ENCODE measurements at places on chromosomes 16 and 17. TPM values are rescaled to one million over a fixed set of nuclear protein-coding genes. Genes with fewer than 3 reads are reported as not detected.

DNA sequence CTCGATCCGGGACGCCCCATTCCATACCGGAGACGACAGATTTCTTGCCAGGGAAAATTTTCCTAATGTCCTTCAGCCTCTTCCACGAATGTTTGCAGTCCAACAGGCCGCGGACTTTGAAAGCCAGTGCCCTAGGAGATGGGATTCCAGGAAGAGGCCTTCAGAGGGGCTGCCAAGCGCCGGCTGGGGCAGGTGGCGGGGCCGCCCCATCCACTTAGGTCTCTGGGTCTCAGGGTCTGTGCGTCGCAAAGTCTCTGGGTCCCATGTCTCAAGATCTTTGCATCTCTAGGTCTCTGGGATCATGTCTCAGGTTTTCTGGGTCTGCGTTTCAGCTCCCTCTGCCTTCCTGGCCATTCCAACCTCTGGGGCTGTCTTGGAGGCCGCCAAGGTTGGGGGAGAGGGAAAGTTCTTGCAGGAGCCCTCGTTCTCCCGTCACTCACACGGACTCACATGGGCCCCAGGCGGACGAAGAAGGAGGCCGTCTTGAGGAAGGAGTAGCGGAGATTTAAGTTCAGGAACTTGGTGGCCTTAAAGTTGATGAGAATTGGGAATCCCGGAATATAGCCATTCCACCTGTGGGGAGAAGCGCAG is 7.2 kb downstream of the ALOX12B start:
- DNase-seq = no peak

DNA sequence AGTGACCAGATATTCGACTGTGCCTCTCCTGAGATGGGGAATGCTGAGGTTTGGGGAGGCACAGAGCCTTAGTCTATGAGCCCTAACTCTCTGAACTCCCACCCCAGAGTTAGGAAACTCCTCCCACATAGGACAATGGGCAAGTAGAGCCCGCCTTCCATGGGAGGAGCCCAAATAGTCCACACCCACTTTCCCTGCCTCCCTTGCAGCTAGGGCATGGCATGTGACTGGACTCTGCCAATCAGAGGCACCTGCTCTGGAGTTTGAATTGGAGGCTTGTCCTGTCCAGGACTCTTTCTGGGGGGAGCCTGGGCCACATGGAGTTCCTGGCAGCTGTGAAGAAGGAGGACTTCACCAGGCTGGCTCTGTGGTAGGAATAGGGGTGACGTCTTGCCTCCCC is 48.4 kb downstream of the SOCS1 start:
- no peak for DNase-seq

- DNase-seq = no peak
Measured at GRCh38 chr16:82088483-82088882, 53.4 kb downstream of the HSD17B2 start.

- DNase-seq = no peak
Measured at GRCh38 chr16:74232806-74233465, 63.7 kb upstream of the PSMD7 start.

DNA sequence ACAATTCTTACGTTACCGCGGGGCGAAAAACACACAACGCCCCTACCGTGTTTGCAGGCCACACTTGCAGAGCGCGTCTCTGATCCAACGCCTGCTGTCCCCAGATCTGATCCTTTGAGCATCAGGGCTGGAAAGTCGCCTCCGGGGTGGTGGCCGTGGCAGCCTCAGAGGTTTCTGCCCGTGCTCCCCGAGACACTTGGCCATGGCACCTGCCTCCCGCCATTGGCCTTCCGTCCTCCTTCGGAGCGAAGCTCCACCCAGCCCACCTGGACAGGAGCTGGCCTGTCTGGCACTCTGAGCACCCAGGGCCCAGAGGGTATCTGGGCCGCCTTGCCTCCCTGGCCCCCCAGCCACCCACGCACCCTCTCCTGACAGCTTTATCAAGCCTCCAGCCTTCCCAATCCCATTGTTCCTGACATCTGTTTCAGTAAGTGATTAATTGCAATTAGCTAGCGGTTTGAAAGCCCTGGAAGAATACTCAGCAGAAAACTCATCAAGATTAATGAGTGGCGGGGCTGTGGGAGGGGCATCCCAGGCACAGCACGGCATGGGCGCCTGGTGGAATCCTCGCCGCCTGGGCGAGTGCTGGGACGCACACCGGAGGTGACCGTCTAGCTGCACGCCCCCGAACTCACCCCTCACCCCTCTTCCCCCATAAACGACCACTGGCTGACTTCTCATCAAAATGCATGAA is 181.5 kb upstream of the GSE1 start:
- DNase-seq = no peak

DNA sequence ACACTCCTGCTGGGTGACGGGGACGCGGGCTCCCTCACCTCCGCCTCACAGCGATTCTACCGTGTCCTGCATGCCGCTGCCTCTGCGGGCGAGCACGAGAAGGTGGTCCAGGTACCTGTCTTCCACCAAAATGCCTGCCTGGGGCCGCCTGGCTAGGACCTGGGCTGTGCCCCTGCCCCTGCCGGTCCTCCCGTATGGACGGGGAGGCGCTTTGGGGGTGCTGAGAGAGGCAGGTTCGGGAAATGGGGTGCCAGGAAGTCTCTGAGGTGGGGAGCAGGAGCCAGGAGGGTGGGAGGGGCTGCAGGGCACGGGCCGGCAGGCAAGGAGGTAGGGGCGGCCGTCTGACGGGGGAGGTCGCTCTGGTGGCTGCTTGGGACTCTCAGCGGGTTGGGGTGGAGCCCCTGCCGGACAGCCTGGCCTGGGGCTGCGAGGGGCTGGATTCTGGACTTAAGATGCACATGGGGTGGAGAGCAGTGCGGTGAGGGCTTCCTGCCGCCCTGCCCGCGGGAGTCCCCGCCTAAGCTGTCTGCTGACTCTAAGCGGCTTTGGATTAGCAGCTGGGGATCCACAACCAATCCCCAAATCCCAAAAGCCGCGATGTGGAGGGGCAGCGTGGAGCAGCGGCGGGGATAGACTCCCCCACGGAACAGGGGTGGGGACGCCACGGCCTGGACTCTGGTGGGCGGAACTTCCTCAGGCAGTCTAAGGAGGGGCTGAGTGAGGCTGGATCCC is 5.8 kb downstream of the CHTF18 start:
- no peak for DNase-seq

THUMPD1 gene
- total RNA-seq = 25.1 TPM

DNA sequence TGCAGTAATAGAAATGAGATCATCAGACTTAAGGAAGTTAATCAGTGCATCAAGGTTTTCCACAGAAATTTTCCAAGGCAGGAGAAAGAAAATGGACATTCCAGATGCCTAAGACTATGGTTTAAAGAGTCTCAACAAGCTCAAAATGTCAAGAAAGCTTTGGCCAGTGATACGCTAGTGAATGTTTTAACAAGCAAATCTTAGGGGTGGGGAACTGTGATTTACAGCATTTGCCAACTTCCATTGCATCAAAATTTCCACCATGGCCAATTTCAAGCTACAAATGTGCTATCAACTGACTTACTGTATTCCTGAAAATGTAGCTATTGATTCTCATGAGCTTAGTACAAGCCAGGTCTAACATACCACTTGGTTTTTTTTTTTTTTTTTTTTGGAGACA is 82.4 kb upstream of the CLEC3A start:
- DNase-seq = no peak

GRCh38 chr16:22321340-22322001 is 24.3 kb downstream of the POLR3E start:
- peak; percentile 81 for DNase-seq
